ENCODE measurements at places on chromosomes 7 and 10. TPM values are rescaled to one million over a fixed set of nuclear protein-coding genes. Genes with fewer than 3 reads are reported as not detected.

DNA sequence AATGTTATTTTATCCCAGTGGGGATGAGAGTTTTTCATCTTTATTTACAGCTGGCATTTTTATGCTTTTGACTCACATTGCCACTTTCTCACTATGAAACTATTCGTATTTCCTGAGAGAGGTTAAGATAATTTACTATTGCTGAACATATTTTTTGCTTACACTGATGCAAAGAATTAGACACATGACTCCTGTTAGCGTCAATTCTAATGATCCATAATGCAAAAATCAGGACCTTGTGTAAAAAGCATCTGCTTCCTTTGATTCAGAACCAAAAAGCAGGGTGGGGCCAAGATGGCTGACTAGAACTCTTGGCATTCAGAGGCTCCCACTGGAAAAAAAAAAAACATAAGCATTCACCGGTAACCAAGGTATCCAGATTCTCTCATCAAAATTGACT is 464.8 kb downstream of the SEMA3D start:
- no peak overlapping the region for H3K4me3 ChIP-seq
- no peaks in the 10 kb centered on the region for H3K36me3 ChIP-seq
- DNase-seq: no peak

DNA sequence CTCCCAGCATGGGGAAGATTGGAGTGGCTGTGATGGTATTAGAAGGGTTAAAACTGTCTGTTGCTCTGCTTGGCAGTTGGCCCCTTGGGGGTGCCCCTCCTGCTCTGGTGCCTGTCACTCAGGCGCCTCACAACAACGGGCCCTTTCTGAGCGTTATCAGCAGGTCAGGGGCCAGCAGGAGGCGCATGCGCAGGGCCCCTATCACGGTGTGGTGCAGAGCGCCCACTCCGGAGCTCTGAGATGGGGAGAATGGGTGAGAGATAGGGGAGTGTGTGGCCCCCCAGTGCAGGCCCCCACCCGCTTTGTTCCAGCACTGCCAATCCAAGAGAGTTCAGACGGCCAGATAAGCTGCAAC is 24.8 kb downstream of the GBX1 start:
- H3K27me3 ChIP-seq: no peaks in the 10 kb centered on the region
- DNase-seq: no peak
- peaks cover 36% of the 10 kb centered on the region for H3K36me3 ChIP-seq
- H3K27ac ChIP-seq: no peak overlapping the region
- no peak overlapping the region for H3K4me3 ChIP-seq
- no peaks in the 10 kb centered on the region for H3K4me1 ChIP-seq

- H3K4me3 ChIP-seq: no peak overlapping the region
- no peaks in the 10 kb centered on the region for H3K27me3 ChIP-seq
- H3K27ac ChIP-seq: no peak overlapping the region
- no peak for DNase-seq
- H3K4me1 ChIP-seq: no peaks in the 10 kb centered on the region
Measured at GRCh38 chr7:135375908-135376699, 133.8 kb downstream of the CNOT4 start.

DNA sequence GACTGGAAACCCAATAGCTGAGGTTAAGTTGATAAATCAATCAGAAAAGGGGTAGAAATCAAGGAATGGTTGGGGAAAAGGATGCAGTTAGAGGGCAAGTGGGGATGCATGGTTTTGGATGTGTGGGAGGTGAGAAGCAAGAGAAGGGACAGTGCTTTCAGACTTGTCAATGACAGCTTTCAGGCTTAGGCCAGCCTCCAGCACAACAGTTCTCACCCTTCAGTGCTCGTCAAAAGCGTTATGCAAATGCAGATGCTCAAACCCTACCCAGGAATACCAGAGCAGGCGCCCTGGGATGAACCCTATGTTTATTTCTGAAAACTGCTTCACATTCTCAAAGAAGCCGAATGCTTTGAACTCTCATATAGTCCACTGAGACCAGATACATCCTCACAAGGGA is 74.0 kb downstream of the AOAH start:
- H3K27ac ChIP-seq: no peak overlapping the region
- H3K27me3 ChIP-seq: no peaks in the 10 kb centered on the region
- no peaks in the 10 kb centered on the region for H3K4me1 ChIP-seq
- no peaks in the 10 kb centered on the region for H3K36me3 ChIP-seq

Gene ZPBP
- not detected for total RNA-seq

Gene LRGUK
- not detected for total RNA-seq

Gene IFIT1B
- not detected for total RNA-seq
